ENCODE measurements at places on chromosomes 12 and 14. TPM values are rescaled to one million over a fixed set of nuclear protein-coding genes. Genes with fewer than 3 reads are reported as not detected.

GRCh38 chr12:55619354-55620138 is 17.1 kb upstream of the OR10P1 start:
- DNase-seq: peak; percentile 93

GRCh38 chr12:113932381-113933196 is 33.5 kb downstream of the RBM19 start:
- peak; percentile 40 for DNase-seq

- DNase-seq: no peak
Observed at GRCh38 chr12:69755302-69755701, 16.6 kb downstream of the RAB3IP start.

DNA sequence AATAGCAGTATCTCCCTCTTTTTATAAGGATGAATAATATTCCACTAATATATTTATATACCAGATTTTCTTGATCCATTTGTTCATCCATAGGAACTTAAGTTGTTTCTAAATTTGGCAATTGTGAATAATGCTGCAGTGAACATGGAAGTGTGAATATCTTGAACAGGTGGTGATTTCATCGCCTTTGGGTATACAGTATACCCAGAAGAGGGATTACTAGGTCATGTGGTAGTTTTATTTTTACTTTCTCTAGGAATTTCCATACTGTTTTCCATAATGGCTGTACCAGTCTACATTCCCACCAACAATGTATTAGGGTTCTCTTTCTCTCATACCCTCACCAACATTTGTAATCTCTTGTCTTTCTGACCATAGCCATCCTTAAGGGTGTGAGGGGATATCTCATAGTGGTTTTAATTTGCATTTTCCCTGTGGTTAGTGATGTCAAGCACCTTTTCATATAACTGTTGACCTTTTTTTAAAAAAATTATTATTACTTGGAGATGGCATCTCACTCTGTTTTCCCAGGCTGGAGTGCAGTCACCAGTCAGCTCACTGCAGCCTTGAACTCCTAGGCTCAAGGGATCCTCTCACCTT is 20.5 kb downstream of the PPHLN1 start:
- no peak for DNase-seq

DNA sequence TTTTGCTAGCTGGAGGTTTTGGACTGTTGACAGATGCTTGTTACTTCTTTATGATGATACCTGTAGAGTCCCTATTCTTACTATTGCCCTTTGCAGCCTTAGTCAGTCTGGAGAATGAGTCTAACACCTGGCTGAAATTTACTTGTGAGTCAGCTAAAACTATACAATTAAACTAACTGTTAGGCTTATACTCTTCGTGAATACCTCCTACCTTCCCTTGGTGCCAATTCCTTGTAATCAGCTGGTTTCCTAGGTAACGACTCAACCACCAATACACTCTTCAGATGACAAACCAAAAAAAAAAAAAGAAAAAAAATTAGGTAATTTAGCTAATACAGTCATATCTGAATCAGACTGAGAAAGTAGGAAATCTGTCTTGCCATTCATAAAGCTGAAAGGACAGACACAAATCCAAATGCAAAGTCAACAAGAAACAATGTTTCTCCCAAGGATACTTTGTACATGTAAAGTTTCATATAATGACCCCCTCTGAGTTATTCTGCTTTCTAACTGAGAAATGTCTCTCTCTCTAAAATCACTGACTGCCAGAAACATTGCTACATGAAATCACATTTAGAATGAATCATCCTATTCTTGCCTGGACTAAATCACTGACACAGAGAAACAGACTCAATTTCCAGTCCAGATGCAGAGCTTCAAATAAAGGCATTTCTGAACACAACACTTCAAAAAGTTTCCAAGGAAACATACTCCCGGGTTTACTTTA is 56.5 kb upstream of the CDKL1 start:
- no peak for DNase-seq

DNA sequence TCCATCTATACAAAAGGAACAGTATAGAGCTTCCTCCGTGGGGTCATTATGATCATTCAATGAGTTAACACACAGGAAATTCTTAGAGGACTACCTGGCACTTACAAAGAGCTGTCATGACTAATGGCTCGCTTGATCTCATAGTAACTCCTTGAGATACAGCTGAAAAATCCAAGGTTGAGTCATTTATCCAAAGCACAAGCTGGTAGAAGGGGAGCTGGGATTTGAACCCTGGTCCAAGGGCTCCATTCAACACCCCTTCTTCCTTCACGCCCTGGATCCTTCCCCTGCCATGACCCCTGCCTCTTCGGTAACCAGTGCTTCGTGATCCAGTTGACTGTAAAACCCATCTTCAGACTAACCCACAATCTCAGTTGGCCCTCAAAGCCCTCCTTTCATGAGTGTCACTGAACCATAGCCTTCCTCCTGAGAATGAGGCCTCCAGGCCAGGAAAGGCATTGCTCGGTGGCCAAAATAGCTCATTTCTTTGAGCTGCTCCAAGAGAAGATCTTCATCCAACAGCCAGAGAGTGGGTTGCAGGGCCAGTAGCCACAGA is 7.8 kb downstream of the ZFP36L1 start:
- no peak for DNase-seq

GRCh38 chr14:83867566-83868225 is 1662.2 kb upstream of the FLRT2 start:
- no peak for DNase-seq

GRCh38 chr12:53058674-53059433 is 9.0 kb downstream of the TNS2 start:
- DNase-seq: no peak

- no peak for DNase-seq
Observed at GRCh38 chr12:88756153-88756552, 175.9 kb upstream of the KITLG start.

GRCh38 chr12:127785540-127785939 is 481.4 kb upstream of the TMEM132C start:
- DNase-seq: no peak

DNA sequence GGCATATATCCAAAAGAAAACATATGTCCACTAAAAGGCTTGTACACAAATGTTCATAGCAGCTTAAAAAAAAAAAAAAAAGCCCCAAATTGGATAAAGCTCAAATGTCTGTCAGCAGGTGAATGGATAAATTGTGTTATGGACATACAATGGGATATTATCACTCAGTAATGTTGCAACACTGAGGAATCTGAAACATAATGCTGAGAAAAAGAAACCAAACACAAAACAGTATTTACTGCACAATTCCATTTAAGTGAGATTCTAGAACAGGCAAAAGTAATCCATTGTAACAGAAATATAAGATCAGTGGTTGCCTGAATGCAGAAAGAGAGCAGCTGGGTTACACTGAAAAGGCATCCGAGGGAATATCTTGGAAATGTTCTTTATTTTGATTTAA is 117.9 kb downstream of the SLC15A5 start:
- no peak for DNase-seq

DNA sequence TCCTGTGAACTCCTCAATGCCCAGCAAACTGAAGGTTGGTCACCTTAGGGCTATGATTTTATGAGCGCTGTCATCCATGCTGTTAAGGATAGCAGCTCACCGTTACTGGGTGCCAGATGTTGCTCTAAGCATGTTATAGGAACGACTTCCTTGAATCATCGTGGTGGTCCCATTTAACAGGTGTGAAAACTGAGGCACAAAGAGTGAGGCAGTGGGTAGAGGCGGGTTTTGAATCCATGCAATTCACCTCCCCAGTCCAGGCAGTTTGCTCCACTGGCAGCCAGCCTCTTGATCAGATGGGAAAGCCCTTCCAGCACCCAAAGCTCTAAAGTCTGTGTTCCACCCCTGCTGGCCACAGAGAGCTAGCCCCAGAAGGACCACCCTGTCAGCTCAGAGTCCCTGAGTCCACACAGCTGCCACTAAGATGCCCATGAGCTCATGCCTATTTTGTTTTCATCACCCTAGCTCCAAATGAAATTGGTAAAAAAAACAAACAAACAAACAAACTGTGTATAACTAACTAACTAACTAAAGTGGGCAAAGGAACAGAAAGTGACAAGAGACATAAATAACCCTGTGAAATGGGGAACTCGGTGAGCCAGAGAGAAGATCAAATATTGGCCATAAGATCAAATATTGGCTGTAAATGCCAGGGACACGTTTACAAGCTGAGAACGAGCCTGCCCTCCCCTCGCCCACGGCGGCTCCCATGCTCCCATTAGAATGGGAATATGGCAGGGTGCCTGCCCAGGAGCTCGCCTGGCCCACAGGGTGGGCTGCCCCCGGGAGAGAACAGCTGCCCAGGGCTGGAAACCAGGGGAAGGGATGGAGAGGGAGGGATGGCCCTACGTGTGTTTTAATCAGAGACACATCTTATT is 72.3 kb upstream of the RFLNA start:
- no peak for DNase-seq

- peak; percentile 61 for DNase-seq
Observed at GRCh38 chr14:25837551-25837965, 760.3 kb downstream of the NOVA1 start.

- DNase-seq: peak; percentile 83
Observed at GRCh38 chr14:54627540-54628363, 60.8 kb downstream of the SAMD4A start.

DNA sequence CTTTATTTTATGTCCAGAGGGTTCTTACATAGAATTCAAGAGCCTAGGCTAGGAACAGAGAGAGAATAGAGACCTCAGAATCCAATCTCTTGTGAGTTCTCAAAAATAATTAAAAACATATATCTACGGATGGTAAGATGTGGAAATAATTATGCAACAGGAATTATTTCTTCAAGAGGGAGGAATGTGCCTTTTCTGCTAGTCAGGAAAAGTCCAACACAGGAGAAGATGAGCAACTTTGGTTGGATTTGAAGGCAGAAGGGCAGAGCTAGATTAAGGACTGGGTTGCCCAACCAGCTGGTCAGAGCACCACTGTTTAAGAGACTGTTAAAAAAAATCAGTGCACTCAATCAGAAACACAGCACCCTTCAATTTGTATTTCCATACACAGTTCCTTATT is 365.5 kb downstream of the ETNK1 start:
- no peak for DNase-seq

GRCh38 chr12:40693207-40693821 is 1.1 kb downstream of the CNTN1 start:
- DNase-seq: no peak

NYNRIN gene
- polyA plus RNA-seq: 58.4 TPM

ERBB3 gene
- polyA plus RNA-seq: 113 TPM

LRRIQ1 gene
- 30.3 TPM for polyA plus RNA-seq

KRT79 gene
- polyA plus RNA-seq: not detected

GARIN6 gene
- 0.09 TPM for polyA plus RNA-seq

MAP1LC3B2 gene
- 11.8 TPM for polyA plus RNA-seq

BDKRB2 gene
- 3.7 TPM for polyA plus RNA-seq

PIWIL1 gene
- polyA plus RNA-seq: 3.4 TPM

SLC7A7 gene
- 114 TPM for polyA plus RNA-seq

TMEM30B gene
- 13.2 TPM for polyA plus RNA-seq
